ENCODE measurements at places on chromosomes 2 and 18. TPM values are rescaled to one million over a fixed set of nuclear protein-coding genes. Genes with fewer than 3 reads are reported as not detected.

GRCh38 chr18:48490641-48491293, 48.1 kb upstream of the CTIF start:
- H3K4me3 ChIP-seq, result no peak overlapping the region
- H3K36me3 ChIP-seq, result no peaks in the 10 kb centered on the region
- H3K4me1 ChIP-seq, result peaks cover 53% of the 10 kb centered on the region
- peak overlapping the region; percentile 43 for H3K27ac ChIP-seq
- no peaks in the 10 kb centered on the region for H3K27me3 ChIP-seq

KCNS3 gene
- 2.7 TPM for total RNA-seq

DNA sequence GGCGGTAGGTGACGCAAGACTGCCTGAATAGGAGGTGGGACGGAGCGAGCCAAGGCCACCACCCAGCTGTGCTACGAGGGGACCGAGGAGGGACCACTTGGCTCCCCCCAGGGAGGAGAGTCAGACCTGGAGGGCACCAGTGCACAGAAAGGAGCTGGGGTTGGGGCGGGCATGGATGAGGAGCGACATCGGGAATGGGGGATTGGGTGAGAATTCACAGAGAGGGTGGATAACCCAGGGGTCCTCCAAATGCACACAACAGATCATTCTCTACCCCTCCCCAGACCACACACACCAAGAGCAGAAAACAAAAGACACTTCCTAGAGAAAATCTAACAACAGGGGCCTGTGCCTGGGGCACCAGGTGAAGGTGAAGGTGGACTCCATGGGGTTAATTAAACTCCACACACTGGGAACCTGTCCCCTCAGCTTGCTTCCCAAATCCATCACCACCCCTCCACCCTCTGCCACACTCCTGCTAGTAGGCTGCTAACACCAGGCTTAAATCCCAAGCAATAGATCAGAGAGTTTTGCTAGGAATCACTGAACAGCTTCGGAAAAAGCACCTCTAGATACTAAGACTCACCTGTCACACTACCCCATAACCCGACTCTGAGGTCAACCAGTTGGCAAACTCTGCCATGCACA, 274.6 kb downstream of the EIPR1 start:
- H3K27ac ChIP-seq, result no peak overlapping the region
- DNase-seq, result no peak
- H3K36me3 ChIP-seq, result no peaks in the 10 kb centered on the region

- H3K4me1 ChIP-seq, result no peaks in the 10 kb centered on the region
- no peaks in the 10 kb centered on the region for H3K36me3 ChIP-seq
- no peak overlapping the region for H3K4me3 ChIP-seq
- peaks cover 17% of the 10 kb centered on the region for H3K27me3 ChIP-seq
Observed at GRCh38 chr2:28534817-28535216, 39.0 kb downstream of the PLB1 start.

GRCh38 chr18:36284671-36285295, 12.7 kb upstream of the FHOD3 start:
- H3K36me3 ChIP-seq, result no peaks in the 10 kb centered on the region
- no peak overlapping the region for H3K4me3 ChIP-seq
- H3K27me3 ChIP-seq, result peaks cover 3% of the 10 kb centered on the region
- no peak overlapping the region for H3K27ac ChIP-seq

GRCh38 chr2:18362696-18363095, 197.8 kb downstream of the RDH14 start:
- H3K27ac ChIP-seq, result peak overlapping the region; percentile 60
- no peaks in the 10 kb centered on the region for H3K27me3 ChIP-seq
- DNase-seq, result peak; percentile 83

SNORC gene
- total RNA-seq, result 0.72 TPM

- no peaks in the 10 kb centered on the region for H3K36me3 ChIP-seq
- no peaks in the 10 kb centered on the region for H3K4me1 ChIP-seq
- H3K27ac ChIP-seq, result no peak overlapping the region
Observed at GRCh38 chr2:1755436-1756191, 11.3 kb upstream of the PXDN start.

- H3K36me3 ChIP-seq, result no peaks in the 10 kb centered on the region
- H3K4me3 ChIP-seq, result no peak overlapping the region
- DNase-seq, result no peak
- H3K27ac ChIP-seq, result no peak overlapping the region
- H3K4me1 ChIP-seq, result no peaks in the 10 kb centered on the region
Observed at GRCh38 chr18:56445422-56445821, 193.0 kb downstream of the TXNL1 start.

- H3K27me3 ChIP-seq, result no peaks in the 10 kb centered on the region
- H3K27ac ChIP-seq, result no peak overlapping the region
- DNase-seq, result peak; percentile 72
- H3K4me1 ChIP-seq, result peaks cover 22% of the 10 kb centered on the region
- H3K36me3 ChIP-seq, result no peaks in the 10 kb centered on the region
Observed at GRCh38 chr2:172288603-172289002, 138.8 kb upstream of the ITGA6 start.

- H3K27ac ChIP-seq, result no peak overlapping the region
- H3K36me3 ChIP-seq, result no peaks in the 10 kb centered on the region
Observed at GRCh38 chr2:20128506-20129330, 77.3 kb upstream of the LAPTM4A start.

CNGA3 gene
- total RNA-seq, result 0.29 TPM

- no peak overlapping the region for H3K27ac ChIP-seq
- DNase-seq, result peak; percentile 22
- H3K4me3 ChIP-seq, result no peak overlapping the region
- H3K36me3 ChIP-seq, result no peaks in the 10 kb centered on the region
- H3K27me3 ChIP-seq, result peaks cover 1% of the 10 kb centered on the region
- H3K4me1 ChIP-seq, result no peaks in the 10 kb centered on the region
Observed at GRCh38 chr2:218193701-218194100, 23.3 kb upstream of the ARPC2 start.

GRCh38 chr2:113236367-113237159, 42.2 kb downstream of the PAX8 start:
- peak overlapping the region; percentile 58 for H3K4me3 ChIP-seq
- no peak for DNase-seq
- H3K4me1 ChIP-seq, result peaks cover 23% of the 10 kb centered on the region
- H3K27ac ChIP-seq, result no peak overlapping the region
- H3K36me3 ChIP-seq, result no peaks in the 10 kb centered on the region

DNA sequence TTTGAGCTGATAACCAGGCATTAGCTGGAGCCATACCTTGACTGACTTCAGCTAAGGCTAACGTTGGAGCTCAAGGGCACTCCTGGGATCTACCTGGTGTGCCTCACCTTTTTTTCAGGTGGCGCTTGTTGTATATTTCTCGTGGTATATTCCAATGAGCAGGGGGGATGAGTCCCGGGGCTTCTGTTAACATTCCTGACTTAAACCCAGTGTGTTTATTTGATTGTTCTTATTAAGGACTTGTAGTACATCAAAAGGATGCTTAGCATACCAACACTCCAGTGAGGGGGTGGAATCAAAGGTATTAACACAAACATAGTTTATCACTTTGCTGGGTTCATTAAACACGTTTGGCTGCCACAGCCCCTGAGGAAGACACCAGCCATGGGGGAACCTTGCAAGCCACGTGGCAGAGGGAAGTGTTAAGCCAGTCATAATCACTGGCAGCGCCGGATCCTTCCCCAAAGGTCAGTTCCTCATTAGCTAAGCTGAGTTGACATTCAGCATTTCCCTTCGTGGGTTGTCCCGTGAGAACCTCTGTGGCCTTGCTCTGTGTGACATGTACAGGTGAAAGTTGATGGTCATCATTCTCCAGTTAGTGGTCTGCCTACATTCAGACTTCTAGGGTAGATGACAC, 119.5 kb upstream of the MCFD2 start:
- H3K27me3 ChIP-seq, result no peaks in the 10 kb centered on the region
- peaks cover 72% of the 10 kb centered on the region for H3K36me3 ChIP-seq
- H3K4me1 ChIP-seq, result peaks cover 43% of the 10 kb centered on the region
- H3K27ac ChIP-seq, result peak overlapping the region; percentile 100

GRCh38 chr2:138440759-138441158, 60.8 kb upstream of the SPOPL start:
- H3K4me3 ChIP-seq, result no peak overlapping the region
- no peaks in the 10 kb centered on the region for H3K27me3 ChIP-seq
- H3K4me1 ChIP-seq, result no peaks in the 10 kb centered on the region

GRCh38 chr18:48308027-48308635, 101.1 kb downstream of the ZBTB7C start:
- DNase-seq, result no peak
- peaks cover 5% of the 10 kb centered on the region for H3K27me3 ChIP-seq
- H3K4me3 ChIP-seq, result no peak overlapping the region
- H3K27ac ChIP-seq, result no peak overlapping the region
- no peaks in the 10 kb centered on the region for H3K36me3 ChIP-seq

- no peak overlapping the region for H3K27ac ChIP-seq
- no peaks in the 10 kb centered on the region for H3K27me3 ChIP-seq
- no peaks in the 10 kb centered on the region for H3K36me3 ChIP-seq
- DNase-seq, result no peak
- no peaks in the 10 kb centered on the region for H3K4me1 ChIP-seq
Observed at GRCh38 chr2:167703441-167703840, 544.0 kb downstream of the STK39 start.

DNA sequence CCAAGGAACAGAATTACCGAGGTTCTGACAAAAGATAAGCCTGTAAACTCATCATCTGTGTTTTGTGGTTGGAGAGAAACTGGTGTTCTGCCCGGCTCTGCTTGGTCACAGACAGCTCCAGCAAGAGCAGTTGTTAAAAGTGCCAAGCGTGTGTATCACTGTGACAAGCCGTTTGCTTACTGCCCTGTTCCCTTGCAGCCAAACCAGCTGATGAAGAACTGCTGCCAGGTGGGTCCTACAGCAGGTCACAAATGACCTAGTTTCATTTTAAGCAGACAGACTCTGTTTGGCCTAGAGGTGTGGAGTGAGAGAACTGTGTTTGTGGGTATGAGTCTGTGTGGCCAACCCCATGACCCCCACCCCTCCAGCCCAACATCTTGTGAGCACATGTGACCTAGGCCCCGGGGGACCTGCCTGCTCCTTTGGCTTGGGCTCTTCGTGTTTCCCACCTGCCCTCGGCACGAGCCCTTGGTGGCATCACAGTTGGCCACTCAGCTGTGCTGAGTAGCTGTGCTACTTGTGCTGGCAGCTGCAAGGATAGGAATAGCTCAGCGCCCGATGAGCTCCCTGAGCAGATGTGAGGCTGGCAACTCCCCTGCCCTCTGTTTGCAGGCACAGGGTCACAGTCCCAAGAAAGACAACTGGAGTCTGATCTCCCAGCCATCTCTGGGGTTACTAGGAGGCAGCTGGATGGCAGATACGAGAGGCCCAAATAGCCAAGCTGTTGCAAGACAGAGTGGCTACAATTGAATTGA, 9.7 kb downstream of the OXER1 start:
- H3K27ac ChIP-seq, result no peak overlapping the region
- peak; percentile 82 for DNase-seq
- H3K4me3 ChIP-seq, result no peak overlapping the region
- H3K4me1 ChIP-seq, result peaks cover 12% of the 10 kb centered on the region

- no peaks in the 10 kb centered on the region for H3K4me1 ChIP-seq
- no peak overlapping the region for H3K27ac ChIP-seq
- DNase-seq, result no peak
- H3K36me3 ChIP-seq, result no peaks in the 10 kb centered on the region
- no peaks in the 10 kb centered on the region for H3K27me3 ChIP-seq
Observed at GRCh38 chr2:137031731-137032130, 266.4 kb downstream of the THSD7B start.

GRCh38 chr18:56306797-56307196, 331.6 kb downstream of the TXNL1 start:
- DNase-seq, result no peak
- H3K36me3 ChIP-seq, result no peaks in the 10 kb centered on the region
- H3K4me3 ChIP-seq, result no peak overlapping the region
- no peaks in the 10 kb centered on the region for H3K27me3 ChIP-seq
- no peaks in the 10 kb centered on the region for H3K4me1 ChIP-seq
- H3K27ac ChIP-seq, result no peak overlapping the region

DNA sequence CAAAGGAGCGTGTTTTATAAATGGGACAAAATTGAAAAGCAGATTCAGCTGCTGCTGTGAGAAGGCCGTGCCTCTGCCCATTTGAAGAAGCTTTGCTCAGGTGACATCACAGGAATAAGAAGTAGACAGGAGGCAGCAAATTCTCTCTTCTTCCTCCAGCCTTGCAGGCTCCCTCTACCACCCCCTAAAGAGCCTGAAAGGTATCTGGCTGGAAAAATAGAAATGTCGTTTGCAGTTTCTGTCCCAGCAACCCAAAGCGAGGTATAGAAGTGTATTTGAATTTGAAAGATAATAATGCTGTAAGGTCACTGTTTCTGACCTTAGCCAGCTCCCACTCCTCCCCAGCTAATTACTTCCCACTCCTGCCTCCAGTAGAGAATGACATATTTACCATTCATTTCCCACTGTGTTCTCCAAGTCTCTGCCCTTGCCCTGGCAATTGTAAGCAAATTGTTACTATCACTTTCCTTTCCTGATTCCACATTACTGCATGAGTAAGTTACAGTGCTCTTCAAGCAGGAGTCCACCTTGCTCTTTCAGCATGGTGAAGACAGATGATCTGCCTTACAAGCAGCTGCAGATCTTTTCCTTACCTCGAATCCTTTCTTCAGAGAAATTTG, 56.8 kb upstream of the RASGRP3 start:
- DNase-seq, result no peak
- no peaks in the 10 kb centered on the region for H3K27me3 ChIP-seq
- H3K4me1 ChIP-seq, result no peaks in the 10 kb centered on the region
- H3K36me3 ChIP-seq, result no peaks in the 10 kb centered on the region

STARD6 gene
- not detected for total RNA-seq

DNA sequence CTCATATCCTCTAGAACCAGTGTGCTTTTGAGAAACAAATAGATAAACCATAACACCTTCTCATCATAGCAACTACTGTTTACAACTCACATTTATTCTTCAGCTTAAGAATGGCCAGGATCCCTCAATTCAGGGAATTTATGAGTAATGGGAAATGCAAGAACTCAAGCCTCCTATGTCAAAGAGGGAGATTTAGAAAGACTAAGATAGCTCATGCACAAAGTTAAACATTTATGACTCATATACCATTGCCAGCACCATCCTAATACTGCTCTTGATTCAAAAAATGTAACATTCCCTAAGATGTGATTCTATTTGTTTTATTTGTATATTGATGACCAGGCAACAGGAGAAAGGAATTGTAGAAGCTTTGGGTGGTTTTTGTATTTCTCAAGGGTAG, 172.8 kb downstream of the CYP26B1 start:
- H3K27ac ChIP-seq, result no peak overlapping the region
- DNase-seq, result no peak
- H3K4me1 ChIP-seq, result no peaks in the 10 kb centered on the region
- H3K36me3 ChIP-seq, result no peaks in the 10 kb centered on the region
- peaks cover 18% of the 10 kb centered on the region for H3K27me3 ChIP-seq

RIT2 gene
- total RNA-seq, result not detected

DNA sequence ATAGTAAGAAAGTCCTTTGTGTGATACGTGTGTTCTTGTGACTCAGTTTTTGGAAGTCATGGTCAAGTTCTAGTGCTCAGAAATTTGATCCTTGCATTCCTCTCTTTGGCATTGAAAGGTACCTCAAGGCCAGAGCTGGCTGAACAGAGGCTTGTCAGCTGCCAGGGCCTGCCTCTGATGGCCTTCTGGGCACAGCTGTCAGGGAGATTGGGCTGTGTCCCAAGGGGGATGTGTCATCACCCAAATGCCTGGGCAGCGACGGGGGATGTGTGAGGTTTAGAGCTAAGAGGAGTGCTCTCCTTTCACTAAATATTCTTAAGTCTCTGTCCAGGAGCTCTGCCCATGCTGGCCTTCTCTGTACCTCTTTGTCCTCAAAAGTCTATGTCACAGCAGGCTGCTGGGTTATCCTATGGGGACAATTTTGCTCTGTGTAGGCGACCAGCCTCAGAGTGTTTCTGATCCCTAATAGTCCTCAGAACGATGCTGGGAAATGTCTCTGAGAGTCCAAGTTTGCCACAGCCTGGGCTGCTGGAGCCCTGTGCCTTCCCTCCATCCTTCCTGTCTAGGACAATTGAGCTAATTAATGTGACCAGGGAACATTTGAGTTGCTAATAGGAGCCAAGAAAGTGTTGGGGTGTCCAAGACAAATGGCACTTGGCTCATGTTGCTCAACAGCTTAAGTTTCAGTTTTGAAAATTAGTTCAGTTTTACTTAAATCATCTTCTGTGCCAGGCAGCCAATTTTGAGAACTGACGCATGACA, 115.4 kb upstream of the ZNF521 start:
- H3K4me1 ChIP-seq, result no peaks in the 10 kb centered on the region
- H3K36me3 ChIP-seq, result no peaks in the 10 kb centered on the region
- DNase-seq, result no peak
- H3K27me3 ChIP-seq, result no peaks in the 10 kb centered on the region

All from osteoblast (primary cell).